ENCODE measurements at places on chromosomes 7 and 10. TPM values are rescaled to one million over a fixed set of nuclear protein-coding genes. Genes with fewer than 3 reads are reported as not detected.

The TFR2 gene
- total RNA-seq, result not detected

The ZPBP gene
- not detected for total RNA-seq

The SUN3 gene
- 7.9 TPM for total RNA-seq

The ADAM8 gene
- total RNA-seq, result 0.31 TPM

The SLC13A1 gene
- not detected for total RNA-seq

The CALML3 gene
- not detected for total RNA-seq

The UTF1 gene
- not detected for total RNA-seq

The SPOCK2 gene
- 0.53 TPM for total RNA-seq

The SP4 gene
- 9.8 TPM for total RNA-seq

The TRIM8 gene
- total RNA-seq, result 66.8 TPM

The TFPI2 gene
- total RNA-seq, result 6.5 TPM

The TAS2R5 gene
- 0.10 TPM for total RNA-seq

The AS3MT gene
- total RNA-seq, result 29.4 TPM

The CCDC172 gene
- not detected for total RNA-seq

The ZNF804B gene
- total RNA-seq, result not detected

The FGL2 gene
- total RNA-seq, result not detected

The NPFFR1 gene
- total RNA-seq, result not detected

The EPDR1 gene
- total RNA-seq, result 64.0 TPM

The SPDYE1 gene
- not detected for total RNA-seq

The PIK3CG gene
- 5.4 TPM for total RNA-seq

The CYP2E1 gene
- not detected for total RNA-seq

The COBL gene
- 1.6 TPM for total RNA-seq

The OPN4 gene
- not detected for total RNA-seq

The FFAR4 gene
- not detected for total RNA-seq

The TRIM4 gene
- total RNA-seq, result 12.7 TPM

The CADPS2 gene
- total RNA-seq, result 3.4 TPM

The BEND7 gene
- total RNA-seq, result 22.0 TPM

The SPDYE5 gene
- not detected for total RNA-seq

The GOT1 gene
- 33.6 TPM for total RNA-seq

The SPAM1 gene
- not detected for total RNA-seq

The RBP3 gene
- not detected for total RNA-seq

The PRSS37 gene
- total RNA-seq, result not detected

The STEAP4 gene
- total RNA-seq, result 0.29 TPM

The ABCB1 gene
- total RNA-seq, result 0.14 TPM

The AGR3 gene
- not detected for total RNA-seq

The AKR1D1 gene
- not detected for total RNA-seq

The ARHGAP22 gene
- total RNA-seq, result 8.2 TPM

The LRMDA gene
- 0.07 TPM for total RNA-seq

The RNF32 gene
- not detected for total RNA-seq

The CPA2 gene
- not detected for total RNA-seq

All from A172 (cell line).